WTC11 (cell line): ENCODE measurements at places on chromosomes 4 and X.
A peak's percentile ranks its signal among the peaks of the same experiment; 100 is the strongest.

GRCh38 chr4:82268826-82269193 is 105.0 kb downstream of the HNRNPD start:
- H3K27ac ChIP-seq: no peak overlapping the region
- no peaks in the 10 kb centered on the region for H3K36me3 ChIP-seq
- DNase-seq: no peak
- no peak overlapping the region for H3K4me3 ChIP-seq
- H3K4me1 ChIP-seq: peaks cover 14% of the 10 kb centered on the region

- no peaks in the 10 kb centered on the region for H3K27me3 ChIP-seq
- peaks cover 48% of the 10 kb centered on the region for H3K36me3 ChIP-seq
- no peak overlapping the region for H3K4me3 ChIP-seq
- H3K4me1 ChIP-seq: peaks cover 2% of the 10 kb centered on the region; the same call in 1 of the 2 replicates
- H3K27ac ChIP-seq: no peak overlapping the region
Observed at GRCh38 chrX:10098270-10098713, 58.5 kb upstream of the CLCN4 start.

GRCh38 chr4:127450276-127450675 is 182.5 kb upstream of the INTU start:
- H3K4me1 ChIP-seq: peaks cover 6% of the 10 kb centered on the region
- no peak for DNase-seq
- H3K27me3 ChIP-seq: no peaks in the 10 kb centered on the region; the same call in 1 of the 2 replicates
- no peaks in the 10 kb centered on the region for H3K36me3 ChIP-seq
- H3K4me3 ChIP-seq: no peak overlapping the region

DNA sequence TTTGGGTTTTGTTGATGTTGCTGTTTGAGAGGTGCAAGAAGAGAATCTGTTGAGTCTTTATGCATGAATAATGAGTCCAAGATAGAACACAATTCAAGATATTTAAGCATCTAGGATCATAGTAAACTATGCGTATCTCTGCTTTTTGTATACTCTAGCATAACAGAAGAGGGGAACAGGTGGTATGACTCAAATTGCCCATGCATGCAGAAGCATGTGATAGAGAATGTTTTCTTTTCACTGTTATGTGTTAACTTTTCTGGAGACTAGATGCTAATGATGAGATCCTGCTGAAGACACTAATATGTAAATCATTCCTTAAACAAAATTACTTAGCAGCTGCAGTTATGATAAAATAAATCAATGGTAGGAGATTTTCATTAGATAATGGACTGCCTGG is 165.3 kb upstream of the FTHL17 start:
- DNase-seq: no peak
- H3K4me1 ChIP-seq: peaks cover 56% of the 10 kb centered on the region
- H3K4me3 ChIP-seq: no peak overlapping the region

- no peaks in the 10 kb centered on the region; the same call in 1 of the 2 replicates for H3K36me3 ChIP-seq
- H3K4me1 ChIP-seq: peaks cover 3% of the 10 kb centered on the region; the same call in 1 of the 2 replicates
- H3K27me3 ChIP-seq: no peaks in the 10 kb centered on the region
- no peak overlapping the region for H3K27ac ChIP-seq
- no peak overlapping the region for H3K4me3 ChIP-seq
Observed at GRCh38 chrX:150047818-150048217, 109.5 kb upstream of the EOLA2 start.

- no peak overlapping the region; the same call in 1 of the 2 replicates for H3K27ac ChIP-seq
- peaks cover 9% of the 10 kb centered on the region for H3K36me3 ChIP-seq
- DNase-seq: peak; percentile 41
- no peak overlapping the region for H3K4me3 ChIP-seq
- peaks cover 12% of the 10 kb centered on the region for H3K4me1 ChIP-seq
Observed at GRCh38 chr4:127586922-127587571, 45.7 kb upstream of the INTU start.

DNA sequence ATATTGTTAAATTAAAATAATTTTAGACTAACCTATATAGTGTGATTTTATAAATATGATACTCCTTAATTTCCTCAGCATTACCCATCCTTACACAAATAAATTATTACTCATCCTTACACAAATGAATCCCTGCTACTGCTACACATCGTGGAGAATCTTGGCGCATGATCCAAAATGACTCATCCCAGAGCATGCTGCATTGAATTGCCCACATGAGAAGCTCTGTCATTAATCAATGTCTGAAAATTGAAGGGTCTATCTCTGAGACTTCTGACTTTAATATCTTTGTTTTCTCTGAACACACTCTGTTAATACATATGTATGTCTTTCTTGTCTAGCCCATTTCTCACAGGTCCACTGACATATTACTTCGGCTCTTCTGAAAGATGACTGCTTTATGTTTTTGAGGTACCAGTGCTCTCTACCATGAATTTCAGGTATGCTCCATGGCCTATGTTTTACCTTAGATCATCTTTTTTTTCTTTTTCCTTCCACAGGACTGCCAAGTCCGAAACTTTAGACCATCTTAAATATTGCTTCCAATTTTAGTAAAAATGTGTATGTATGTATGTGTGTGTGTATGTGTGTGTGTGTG is 15.7 kb upstream of the DUSP21 start:
- H3K36me3 ChIP-seq: no peaks in the 10 kb centered on the region
- no peak overlapping the region for H3K27ac ChIP-seq
- no peak overlapping the region for H3K4me3 ChIP-seq

- DNase-seq: no peak
- no peaks in the 10 kb centered on the region for H3K27me3 ChIP-seq
- no peak overlapping the region for H3K27ac ChIP-seq
- no peak overlapping the region for H3K4me3 ChIP-seq
Observed at GRCh38 chrX:40508560-40508959, 72.2 kb upstream of the ATP6AP2 start.

GRCh38 chr4:63085091-63085490 is 1324.2 kb downstream of the TECRL start:
- H3K4me3 ChIP-seq: no peak overlapping the region
- no peaks in the 10 kb centered on the region for H3K36me3 ChIP-seq
- no peak overlapping the region for H3K27ac ChIP-seq
- DNase-seq: no peak
- H3K27me3 ChIP-seq: no peaks in the 10 kb centered on the region; the same call in 1 of the 2 replicates
- peaks cover 10% of the 10 kb centered on the region; the same call in 1 of the 2 replicates for H3K4me1 ChIP-seq
